ENCODE measurements at places on chromosomes 13 and 19. TPM values are rescaled to one million over a fixed set of nuclear protein-coding genes. Genes with fewer than 3 reads are reported as not detected.

- H3K27ac ChIP-seq, result peak overlapping the region; percentile 95
- peaks cover 26% of the 10 kb centered on the region for H3K4me1 ChIP-seq
- H3K36me3 ChIP-seq, result peaks cover 23% of the 10 kb centered on the region
- no peaks in the 10 kb centered on the region for H3K27me3 ChIP-seq
Measured at GRCh38 chr19:11435833-11436313, 438 bp downstream of the PRKCSH start.

Gene GNA15
- 79.5 TPM for total RNA-seq

GRCh38 chr19:46487802-46488445 is 7.7 kb downstream of the PNMA8B start:
- peak; percentile 83 for DNase-seq
- H3K27me3 ChIP-seq, result peaks cover 62% of the 10 kb centered on the region
- H3K36me3 ChIP-seq, result no peaks in the 10 kb centered on the region
- H3K27ac ChIP-seq, result no peak overlapping the region
- H3K4me1 ChIP-seq, result peaks cover 8% of the 10 kb centered on the region

Gene OR7A17
- not detected for total RNA-seq

Gene CEACAM7
- total RNA-seq, result not detected

DNA sequence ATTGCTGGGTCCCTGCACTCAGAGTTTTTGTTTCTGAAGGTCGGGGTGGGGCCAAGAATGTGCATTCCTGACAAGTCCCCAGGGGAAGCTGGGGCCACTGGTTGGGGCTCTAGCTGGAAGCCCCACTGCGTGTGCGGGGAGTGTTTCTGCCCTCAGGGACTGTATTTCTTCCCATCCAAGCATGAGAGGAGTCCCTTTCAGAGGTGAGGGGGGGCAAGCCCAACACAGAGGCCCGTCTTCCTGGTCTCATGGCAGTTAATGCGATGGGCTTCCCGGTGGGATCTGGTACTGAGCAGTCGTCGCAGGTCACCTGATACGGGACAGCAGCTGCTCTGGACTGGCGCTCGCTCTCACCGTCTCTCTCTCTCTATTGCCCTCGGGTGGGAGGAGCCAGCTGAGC is 50.4 kb downstream of the GPR12 start:
- DNase-seq, result no peak
- H3K4me3 ChIP-seq, result no peak overlapping the region
- H3K4me1 ChIP-seq, result no peaks in the 10 kb centered on the region
- H3K27me3 ChIP-seq, result peaks cover 1% of the 10 kb centered on the region
- H3K27ac ChIP-seq, result no peak overlapping the region

DNA sequence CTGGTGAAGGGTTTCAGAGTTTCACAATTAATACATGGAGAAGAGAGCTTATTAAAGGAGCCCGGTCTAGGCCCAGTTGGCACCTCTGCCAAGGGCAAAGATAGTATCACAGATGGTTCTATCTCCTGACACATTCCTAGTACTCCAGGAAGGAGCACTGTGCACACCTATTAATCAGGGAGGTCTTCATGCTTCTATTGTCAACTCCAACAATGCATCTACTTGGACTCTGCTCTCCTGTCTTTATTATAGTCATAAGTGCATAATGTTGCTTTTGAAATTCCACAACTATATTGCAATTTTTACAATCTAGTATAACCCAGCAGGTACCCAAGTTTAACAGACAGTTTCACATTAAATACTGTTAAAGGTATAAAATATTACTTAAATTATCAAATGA is 174.5 kb upstream of the TSC22D1 start:
- no peak overlapping the region for H3K27ac ChIP-seq
- DNase-seq, result no peak
- no peaks in the 10 kb centered on the region for H3K27me3 ChIP-seq
- H3K36me3 ChIP-seq, result no peaks in the 10 kb centered on the region
- no peak overlapping the region for H3K4me3 ChIP-seq

- H3K4me3 ChIP-seq, result no peak overlapping the region
- H3K36me3 ChIP-seq, result peaks cover 6% of the 10 kb centered on the region
- H3K27ac ChIP-seq, result no peak overlapping the region
- DNase-seq, result no peak
- no peaks in the 10 kb centered on the region for H3K4me1 ChIP-seq
- H3K27me3 ChIP-seq, result no peaks in the 10 kb centered on the region
Measured at GRCh38 chr19:3612901-3613741, 6.4 kb upstream of the TBXA2R start.
